ENCODE measurements at places on chromosomes 1 and 21.
A peak's percentile ranks its signal among the peaks of the same experiment; 100 is the strongest.

- no peak for DNase-seq
Measured at GRCh38 chr1:24866211-24867083, 63.6 kb downstream of the RUNX3 start.

- DNase-seq, result no peak
Measured at GRCh38 chr1:94335950-94336349, 82.2 kb upstream of the ABCD3 start.

GRCh38 chr1:1959840-1960479 lies 40.9 kb upstream of the TMEM52 start:
- peak; percentile 91 for DNase-seq

DNA sequence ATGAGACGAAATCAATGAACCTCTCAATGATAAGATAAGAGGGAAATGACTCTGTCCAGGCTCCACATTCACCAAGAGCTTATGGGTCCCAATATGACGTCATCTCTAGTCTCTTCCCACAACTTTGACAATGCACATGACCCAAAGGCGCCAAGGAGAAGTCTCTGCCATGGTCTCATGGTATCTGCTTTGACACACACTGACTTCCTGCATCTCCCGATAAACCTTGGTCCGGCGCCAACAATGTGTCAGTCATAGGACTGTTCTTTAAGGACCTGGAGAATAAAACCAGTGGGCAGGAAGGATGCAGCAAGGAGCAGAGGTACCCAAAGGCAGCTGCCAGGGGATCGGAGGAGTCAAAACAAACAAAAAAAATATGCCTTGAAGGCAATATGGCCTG lies 46.9 kb upstream of the TMEM51 start:
- no peak for DNase-seq

DNA sequence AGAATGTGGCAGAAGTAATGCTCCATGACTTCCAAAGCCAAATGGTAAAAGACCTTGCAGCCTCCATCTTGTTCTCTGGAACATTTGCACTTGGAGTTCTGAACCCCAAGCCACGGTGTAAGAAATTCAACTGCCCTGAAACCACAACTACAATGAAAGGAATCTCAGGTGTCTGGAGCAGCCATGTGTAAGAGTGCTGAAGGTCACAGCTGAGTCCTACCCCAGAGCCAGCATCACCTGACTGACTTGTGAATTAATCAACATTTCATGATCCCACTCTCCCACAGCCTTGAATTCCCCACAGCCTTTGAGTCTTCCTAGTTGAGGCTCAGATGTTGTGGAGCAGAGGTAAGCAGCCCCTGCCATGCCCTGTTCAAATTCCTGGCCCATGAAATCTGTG lies 192.8 kb upstream of the CAMK1G start:
- no peak for DNase-seq

DNA sequence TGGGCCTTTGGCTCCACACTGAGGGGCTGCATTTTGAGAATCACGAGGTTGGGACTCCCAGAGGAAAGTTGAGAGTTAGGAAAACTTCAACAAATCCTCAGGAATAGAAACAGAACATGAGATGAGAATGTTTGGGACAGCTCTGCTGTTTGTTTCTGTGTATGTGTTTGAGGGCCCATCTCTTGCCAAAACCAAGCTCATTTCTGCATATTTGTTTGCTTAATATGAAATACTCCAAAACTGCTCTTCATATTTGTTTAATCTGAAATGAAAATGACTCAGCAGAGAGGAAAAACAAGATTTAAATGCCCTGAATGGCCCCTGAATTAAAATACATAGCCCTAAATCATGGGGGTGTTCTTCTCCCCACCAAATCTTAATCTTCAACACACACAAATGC lies 78.1 kb downstream of the DDR2 start:
- no peak for DNase-seq

- no peak for DNase-seq
Measured at GRCh38 chr1:109379422-109379821, 18.3 kb downstream of the SORT1 start.

GRCh38 chr1:166174108-166174507 lies 7.3 kb upstream of the FAM78B start:
- no peak for DNase-seq

DNA sequence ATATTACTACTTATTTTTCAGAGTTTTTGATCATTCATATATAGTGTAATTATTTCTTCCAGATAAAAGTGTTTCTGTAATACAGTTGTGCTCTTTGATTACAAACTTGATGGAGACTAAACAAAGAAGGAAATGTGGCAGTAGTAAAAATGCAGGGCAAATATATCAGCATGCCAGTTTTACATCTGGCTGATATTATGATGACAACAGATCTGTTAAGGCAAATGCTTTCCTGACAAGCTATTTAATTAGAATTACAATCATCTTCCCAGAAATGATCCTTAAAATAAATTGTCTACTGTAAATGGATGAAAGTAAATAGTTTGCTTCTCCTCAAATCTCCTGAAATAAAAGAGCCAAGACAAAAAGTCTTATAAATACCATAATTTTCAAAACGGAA lies 1659.8 kb downstream of the BRINP3 start:
- DNase-seq, result no peak

- no peak for DNase-seq
Measured at GRCh38 chr1:168636642-168637111, 60.3 kb downstream of the XCL1 start.

DNA sequence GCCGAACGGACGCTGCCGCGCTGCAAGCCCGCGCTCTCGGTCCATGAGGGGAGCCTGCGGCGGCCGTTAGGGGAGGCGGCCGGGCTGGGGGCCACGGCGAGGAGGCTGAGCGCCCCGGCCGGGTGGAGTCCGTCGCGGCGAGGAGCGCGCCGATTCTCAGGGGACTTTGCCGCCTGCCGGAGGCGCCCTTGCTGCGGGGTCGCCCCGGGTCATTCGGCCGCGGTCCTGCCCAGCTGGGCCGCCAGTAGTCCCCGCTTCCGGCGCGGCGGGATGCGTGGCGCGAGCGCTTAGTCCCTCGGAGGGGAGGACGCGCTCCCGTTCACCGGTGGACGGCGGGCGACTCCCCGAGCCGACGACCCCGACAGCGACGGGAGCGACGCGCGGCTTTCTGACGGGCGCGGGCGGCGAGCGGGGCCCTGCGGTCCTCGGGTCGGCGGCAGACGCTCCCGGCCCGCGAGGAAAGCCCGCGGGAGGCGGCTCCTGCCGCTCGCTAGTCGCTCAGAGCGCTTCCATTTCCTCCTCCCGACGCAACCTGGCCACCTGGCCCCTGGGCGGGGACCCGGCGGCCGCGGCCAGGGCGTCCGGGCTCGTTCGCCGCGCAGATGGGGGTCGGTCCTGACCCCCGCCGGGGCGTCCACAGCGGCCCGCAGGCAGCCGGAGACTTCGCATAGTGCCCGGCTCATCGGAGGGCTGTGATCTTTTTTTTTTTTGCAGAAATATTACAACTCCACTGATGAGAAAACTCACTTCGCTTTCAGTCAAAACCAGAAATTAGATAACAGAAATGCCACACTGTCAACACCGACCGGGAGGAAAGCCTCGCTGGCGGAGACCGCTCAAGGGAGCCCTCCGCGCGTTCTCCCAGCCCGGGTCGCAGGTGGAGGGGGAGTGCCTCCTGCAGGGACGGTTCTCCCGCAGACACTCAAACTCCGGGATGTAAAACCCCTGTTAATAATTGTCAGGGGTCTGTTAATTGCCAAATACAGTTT lies 641 bp upstream of the ZBTB21 start:
- no peak for DNase-seq

DNA sequence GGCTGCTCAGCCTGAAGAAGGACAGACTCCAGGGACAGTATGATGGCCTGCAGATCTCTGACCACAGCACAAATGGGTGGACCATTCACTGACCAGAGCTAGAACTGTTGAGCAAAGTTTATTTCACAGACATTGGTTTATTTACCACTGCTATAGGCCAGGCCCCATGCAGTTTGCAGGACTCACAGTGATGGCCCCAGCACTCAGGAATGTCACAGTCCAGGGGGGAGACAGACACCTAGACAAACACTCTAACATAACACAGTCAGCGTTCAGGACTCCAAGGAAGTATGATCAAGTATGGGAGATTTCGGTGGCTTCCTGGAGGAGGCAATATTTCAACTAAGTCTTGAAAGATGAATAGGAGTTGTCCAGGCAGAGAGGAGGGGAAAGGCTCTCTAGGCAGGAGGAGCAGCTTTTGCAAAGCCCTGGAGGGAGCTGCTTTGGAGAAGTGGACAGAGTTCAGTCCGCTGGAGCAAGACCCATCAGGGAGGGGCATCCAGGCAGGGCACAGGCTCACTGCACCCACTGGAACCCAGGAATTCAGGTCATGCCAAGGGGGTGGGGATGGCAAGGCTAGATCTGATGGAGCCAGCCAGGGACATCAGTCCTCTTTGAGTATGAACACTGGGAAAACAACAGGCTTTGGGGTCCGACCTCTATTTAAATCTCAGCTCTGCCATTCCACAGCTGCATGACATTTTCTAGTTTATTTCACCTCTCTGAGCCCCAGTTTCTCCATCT lies 454.3 kb downstream of the MATN1 start:
- DNase-seq, result no peak

DNA sequence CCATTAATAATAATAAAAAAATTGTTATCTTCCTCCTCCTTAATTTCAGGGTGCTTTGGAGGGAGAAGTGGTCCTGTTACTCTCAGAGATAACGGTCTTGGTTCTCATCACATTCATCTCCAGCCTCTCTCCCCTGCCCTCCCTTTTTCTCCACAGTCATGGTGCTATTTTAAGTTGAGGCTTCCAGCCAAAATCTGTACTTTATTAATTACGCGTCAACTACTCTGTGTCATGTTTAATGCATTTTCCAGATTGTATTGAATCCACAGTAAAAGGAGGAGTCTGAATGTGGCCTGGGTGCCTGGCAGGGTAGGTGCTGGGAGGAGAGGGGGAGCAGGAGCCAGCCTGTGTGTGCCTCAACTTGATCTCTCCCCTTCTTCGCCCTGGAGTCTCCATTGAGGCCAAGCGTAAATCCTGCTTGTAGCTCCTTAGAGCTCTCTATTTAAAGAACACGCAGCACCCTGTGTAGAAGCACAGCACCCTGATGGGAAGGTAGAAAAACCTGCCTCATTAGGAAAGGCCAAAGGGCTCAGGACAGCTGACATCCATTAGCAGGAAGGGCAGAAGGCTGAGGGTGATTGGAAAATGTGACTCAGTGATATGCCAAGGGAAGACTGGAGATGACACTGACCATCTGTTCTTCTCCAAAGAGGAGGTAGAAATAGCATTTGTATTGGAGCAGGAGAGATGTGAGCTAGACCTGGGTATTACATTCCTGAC lies 82.4 kb downstream of the PLXNA2 start:
- DNase-seq, result no peak

- DNase-seq, result no peak
Measured at GRCh38 chr1:33764149-33764548, 99.7 kb upstream of the HMGB4 start.

GRCh38 chr1:223508796-223509195 lies 115.6 kb downstream of the CCDC185 start:
- no peak for DNase-seq

DNA sequence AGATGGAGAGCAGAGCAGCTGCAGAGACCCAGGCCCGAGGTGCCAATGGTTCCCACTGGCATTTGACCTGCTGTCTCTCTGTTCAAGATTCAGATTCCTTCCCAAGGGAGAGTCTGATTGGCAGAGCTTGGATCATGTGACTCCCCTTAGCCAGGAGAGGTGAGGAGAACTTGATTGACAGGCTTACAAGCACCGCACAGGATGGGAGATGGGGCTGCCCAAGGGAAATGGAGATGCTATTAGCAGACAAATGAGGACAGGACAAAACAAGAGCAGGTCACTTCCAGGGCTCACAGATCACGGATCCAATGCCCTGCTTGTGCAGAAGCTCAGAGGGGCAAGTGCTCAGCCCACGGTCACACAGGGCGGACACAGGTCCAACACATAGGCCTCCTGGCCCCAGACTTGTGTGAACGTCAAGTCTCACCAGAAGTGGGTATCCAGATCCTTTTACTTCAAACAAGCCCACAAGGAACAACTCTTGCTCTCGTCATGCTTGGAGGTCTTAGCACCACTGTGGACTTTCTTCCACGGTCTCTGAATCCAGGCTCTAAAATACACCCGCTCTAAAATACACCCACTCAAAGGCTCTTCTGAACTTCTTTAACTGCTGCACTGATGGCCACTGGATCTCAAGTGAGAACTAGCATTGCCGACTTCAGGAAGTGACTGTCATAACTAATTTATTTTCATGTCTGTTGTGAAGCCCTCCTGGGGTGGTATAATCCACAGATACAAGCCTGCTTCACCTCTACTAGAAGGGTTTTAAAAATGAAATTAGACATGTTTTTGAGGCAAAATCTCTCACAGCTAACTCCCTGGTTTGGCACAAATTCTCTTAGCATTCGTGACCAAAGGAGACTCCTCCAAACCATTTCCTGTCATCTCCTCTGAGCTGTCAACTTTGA lies 274.9 kb downstream of the RRAGC start:
- no peak for DNase-seq

DNA sequence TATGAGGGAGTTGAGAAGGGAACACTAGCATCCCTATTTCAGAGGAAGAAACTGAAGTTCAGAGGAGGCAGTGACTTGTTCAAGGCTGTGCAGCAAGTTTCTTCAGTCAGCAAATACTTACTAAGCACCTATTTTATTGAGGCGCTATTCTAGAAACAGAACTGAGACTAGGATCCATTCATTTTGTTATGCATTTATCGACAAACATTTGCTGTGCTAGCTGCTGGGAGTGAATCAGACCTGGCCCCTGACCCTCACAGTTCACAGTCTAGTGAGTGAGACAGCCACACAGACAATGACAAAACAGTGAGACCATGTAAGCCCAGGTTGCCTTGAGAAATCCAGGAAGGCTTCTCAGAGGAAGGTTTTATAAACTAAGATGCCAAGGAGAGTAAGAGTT lies 28.2 kb downstream of the TRIM62 start:
- DNase-seq, result no peak

- no peak for DNase-seq
Measured at GRCh38 chr1:148292915-148293314, 140.8 kb upstream of the NBPF11 start.

- no peak for DNase-seq
Measured at GRCh38 chr1:147794570-147794969, 34.2 kb upstream of the GJA5 start.
